ENCODE measurements at places on chromosomes 6 and 20. TPM values are rescaled to one million over a fixed set of nuclear protein-coding genes. Genes with fewer than 3 reads are reported as not detected.

DNA sequence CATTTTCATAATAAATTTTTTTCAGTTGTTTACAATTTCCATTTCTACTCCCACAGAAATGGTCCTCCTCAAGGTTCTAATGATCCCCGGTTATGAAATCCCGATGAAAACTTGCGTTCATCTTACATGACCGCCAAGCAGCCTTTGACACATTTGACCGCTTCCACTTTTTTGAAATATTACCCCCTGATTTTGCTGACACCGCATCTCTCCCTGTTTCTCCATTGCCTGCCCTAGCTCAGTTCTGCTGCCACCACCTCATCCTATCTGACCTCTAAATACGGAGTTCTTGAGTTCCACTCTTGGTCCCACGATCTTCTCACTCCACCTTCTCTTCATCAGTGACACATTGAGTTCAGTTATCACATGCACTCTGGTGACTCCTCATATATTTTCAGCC is 74.1 kb downstream of the SLC35B3 start:
- DNase-seq = no peak

Gene IRF4
- total RNA-seq = 8.8 TPM

GRCh38 chr20:7428946-7429345 is 511.3 kb downstream of the HAO1 start:
- DNase-seq = no peak

GRCh38 chr20:11188843-11189603 is 515.2 kb upstream of the JAG1 start:
- DNase-seq = no peak

GRCh38 chr6:85975957-85976356 is 333.3 kb upstream of the SYNCRIP start:
- DNase-seq = no peak

Gene DNAH8
- not detected for total RNA-seq

Gene TGM3
- 0.82 TPM for total RNA-seq

DNA sequence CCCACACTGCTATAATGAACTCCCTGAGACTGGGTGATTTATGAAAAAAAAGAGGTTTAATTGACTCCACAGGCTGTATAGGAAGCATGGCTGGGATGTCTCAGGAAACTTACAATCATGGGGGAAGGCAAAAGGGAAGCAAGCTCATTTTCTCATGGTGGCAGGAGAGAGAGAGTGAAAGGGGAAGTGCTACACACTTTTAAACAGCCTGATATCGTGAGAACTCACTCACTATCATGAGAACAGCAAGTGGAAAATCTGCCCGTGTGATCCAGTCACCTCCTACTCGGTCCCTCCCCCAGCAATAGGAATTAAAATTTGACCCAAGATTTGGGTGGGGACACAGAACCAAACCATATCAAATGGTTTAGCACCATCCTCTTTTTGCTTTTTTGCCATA is 116.6 kb upstream of the CEP162 start:
- DNase-seq = no peak

DNA sequence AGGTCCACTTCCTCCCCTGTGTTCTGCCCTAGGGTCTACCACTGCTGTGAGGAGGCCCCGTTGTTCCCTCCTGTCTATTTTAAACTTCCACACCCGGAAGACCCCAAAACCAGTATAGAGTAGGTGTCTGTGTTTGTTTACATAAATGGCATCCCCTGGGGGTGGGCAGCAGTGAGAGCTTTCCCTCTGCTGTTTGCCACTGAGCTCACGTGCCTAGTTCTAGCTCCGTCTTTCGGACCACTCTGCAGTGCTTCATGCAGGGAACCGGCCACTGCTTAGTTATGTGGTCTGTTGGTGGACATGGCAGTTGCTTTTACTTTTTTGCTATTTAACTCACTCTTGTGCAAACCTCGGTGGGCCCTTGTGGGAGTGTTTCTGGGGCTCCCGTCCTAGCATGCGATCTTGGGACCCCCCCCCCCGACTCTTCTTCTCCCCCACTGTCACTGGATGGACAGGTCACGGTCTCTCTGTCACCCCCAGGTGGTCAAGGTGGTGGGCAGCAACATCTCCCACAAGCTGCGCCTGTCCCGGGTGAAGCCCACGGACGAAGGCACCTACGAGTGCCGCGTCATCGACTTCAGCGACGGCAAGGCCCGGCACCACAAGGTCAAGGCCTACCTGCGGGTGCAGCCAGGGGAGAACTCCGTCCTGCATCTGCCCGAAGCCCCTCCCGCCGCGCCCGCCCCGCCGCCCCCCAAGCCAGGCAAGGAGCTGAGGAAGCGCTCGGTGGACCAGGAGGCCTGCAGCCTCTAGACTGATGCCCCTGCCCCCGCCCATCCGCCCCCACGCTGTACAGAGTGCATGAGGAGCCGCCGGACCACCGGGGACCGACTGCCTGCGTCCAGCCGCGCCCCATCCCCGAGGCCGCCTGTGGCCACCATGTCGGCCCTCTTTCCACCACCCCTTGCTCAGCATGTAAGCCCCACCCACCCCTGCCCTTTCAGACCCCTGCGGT is 40.9 kb downstream of the VSTM2L start:
- peak; percentile 14 for DNase-seq

Gene HNF4A
- 288 TPM for total RNA-seq
